ENCODE measurements at places on chromosomes 16 and 17.

DNA sequence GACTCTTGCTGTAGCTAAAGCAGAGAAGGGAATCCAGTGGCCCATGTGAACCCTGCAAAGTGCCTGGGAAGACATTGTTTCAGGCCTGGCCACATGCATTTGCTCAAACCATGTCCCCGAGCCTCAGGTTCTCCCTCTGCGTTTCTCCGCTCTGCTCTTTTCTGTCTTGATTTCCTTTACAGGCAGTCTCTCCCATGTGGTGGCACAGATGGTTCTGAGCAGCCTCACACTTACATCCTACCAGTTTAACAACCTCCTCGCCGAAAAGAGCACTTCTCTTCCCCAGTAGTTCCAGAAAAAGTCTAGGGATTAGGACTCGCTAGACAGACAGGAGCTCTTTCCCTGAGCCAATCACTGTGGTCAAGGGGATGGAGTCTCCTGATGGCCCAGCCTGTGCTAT lies 28.3 kb upstream of the MYH10 start:
- no peak for DNase-seq

- no peak for DNase-seq
These were observed 111.1 kb downstream of the GAS7 start for GRCh38 chr17:10087355-10087754.

GRCh38 chr17:68853439-68853838 lies 101.8 kb downstream of the ABCA8 start:
- DNase-seq, result no peak

- DNase-seq, result no peak
These were observed 87.3 kb downstream of the TMEM100 start for GRCh38 chr17:55635253-55635914.

GRCh38 chr16:84496991-84497390 lies 7.5 kb downstream of the MEAK7 start:
- no peak for DNase-seq

GRCh38 chr16:54938212-54939028 lies 7.8 kb downstream of the IRX5 start:
- peak; percentile 10 for DNase-seq

- no peak for DNase-seq
These were observed 113.6 kb upstream of the MON1B start for GRCh38 chr16:77077256-77077922.

- DNase-seq, result no peak
These were observed 385.4 kb upstream of the CDH5 start for GRCh38 chr16:65981057-65981456.

- DNase-seq, result no peak
These were observed 22.5 kb upstream of the SLC35B1 start for GRCh38 chr17:49730078-49730784.

DNA sequence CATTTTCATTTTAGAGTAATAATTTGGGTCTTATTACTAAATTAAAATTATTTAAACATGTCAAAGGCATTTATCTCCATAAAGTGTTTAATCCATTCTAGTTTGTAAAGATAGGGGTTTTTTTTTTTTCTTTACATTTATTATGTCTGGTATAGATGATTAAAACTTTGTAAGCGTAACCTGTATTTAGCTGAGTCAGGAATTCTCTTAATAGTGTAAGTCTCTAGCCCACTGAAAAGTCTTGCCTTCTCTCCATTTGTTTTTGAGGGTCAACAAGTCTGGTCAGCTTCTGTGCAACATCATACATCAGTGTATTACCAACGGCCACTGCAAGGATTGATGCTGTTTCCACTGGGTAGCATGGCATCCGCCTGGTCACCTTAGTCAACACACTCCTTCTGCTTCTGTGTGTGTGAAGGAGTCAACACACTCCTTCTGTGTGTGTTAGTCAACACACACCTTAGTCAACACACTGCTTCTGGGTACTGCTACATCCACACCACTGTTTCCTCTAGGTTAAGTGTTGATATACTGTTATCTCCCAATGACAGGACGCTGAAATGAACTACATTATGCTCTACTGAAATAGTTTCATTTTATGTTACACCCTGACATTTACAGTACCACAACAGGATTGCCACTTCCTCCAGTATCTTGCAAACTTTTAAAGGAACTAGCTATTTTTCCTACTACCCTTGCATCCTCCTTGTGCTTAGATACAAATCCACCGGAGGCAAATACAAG lies 37.3 kb upstream of the VWA3A start:
- DNase-seq, result no peak

- DNase-seq, result no peak
These were observed 70.7 kb upstream of the GNAO1 start for GRCh38 chr16:56120447-56121155.

DNA sequence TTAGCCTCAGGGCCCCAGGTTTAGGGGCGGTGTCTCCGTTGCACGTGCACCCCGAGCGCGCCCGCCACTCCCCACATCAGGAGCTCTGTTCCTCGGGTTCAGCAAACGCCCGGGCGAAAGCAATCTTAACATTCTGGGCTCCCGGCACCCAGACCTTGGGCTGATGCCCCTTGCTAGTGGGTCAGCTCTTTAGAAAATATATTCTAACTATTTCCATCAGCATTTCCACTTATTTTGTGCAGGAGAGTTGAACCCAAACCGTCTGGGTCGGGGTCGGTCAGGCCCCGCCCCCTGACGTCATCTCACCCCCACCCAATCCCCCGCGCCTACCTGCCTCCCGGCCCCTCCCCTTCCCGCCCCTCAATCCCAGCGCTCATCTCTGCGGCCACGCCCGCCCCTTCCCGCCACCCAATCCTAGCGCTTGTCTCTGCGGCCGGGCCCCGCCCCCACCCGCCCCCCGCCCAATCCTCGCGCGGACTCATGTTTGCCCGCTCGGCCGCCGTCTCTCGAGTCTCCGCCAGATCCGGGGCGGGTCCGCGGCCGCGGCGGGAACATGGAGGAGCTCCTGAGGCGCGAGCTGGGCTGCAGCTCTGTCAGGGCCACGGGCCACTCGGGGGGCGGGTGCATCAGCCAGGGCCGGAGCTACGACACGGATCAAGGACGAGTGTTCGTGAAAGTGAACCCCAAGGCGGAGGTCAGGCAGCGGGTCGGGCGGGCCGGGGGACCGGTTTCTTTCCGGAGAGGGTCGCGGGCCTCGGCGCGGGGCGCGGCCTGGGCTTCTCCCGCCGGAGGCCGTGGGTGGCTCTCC lies at the start of gene FN3KRP:
TSS of gene FN3KRP (plus strand) at position 504 of the 808 bp plus-strand sequence. CDS start at position 554, 50 bp downstream.
- peak; percentile 96 for DNase-seq

GRCh38 chr17:51733166-51733565 lies 425.3 kb downstream of the CA10 start:
- no peak for DNase-seq

- no peak for DNase-seq
These were observed 35.4 kb downstream of the WSCD1 start for GRCh38 chr17:6105649-6106007.

- no peak for DNase-seq
These were observed 14.1 kb downstream of the PDZD9 start for GRCh38 chr16:21986692-21987246.

Data from NCI-H2081 (cell line).